Natural killer cell treated with Interleukin-12 subunit alpha and Interleukin-12 subunit beta and Interleukin-15 and Interleukin-18, amount 100 ng/mL, for 72 hours (primary cell): ENCODE measurements at places on chromosomes 16 and 17.

DNA sequence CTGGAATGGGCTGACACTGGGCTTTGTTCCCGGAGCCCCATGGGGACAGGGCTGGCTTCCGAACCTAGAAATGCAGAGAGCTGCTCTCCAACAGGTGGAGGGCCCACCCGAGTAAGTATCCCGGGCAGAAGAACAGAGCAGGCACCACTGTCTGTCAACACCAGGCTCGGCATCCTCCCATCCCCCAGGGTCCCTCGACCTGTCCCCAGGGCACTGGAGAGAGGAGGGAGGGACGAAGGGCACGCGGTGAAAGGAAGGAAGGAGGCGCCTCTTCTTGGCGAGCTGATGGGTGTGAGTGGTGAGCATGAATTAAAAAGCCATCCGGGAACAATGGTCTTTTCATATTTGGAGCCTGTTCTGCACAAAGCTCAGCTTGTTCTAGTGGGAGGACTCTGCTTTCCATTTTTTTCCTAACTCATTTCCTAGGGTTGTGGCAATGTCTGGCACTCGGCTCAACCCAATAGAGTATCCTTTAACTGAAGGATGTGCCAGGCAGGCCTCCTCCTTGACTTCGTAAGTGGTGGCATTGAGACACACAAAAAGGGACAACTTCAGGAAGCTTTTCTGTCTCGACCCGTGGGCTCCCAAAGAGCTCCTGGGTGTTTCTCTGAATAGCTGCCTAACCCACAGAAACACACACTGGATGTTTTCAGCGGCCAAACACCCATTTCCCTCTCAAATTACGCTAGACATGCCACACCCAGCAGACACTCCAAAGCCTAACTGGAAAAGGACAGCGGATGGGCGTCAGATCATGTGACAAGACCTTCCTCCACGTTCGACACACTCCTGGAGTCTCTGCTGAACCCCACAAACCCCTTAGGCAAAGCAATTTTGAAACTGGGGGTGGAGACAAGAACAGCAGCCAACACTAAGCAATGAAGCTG is 47.7 kb downstream of the ZFHX3 start:
- DNase-seq = no peak

GRCh38 chr16:11632455-11632939 is 35.8 kb upstream of the SNN start:
- DNase-seq = no peak

- no peak for DNase-seq
These were observed 46.3 kb downstream of the PRKCA start for GRCh38 chr17:66348584-66349165.

- DNase-seq = no peak
These were observed 332.8 kb downstream of the MAF start for GRCh38 chr16:79267781-79268180.

DNA sequence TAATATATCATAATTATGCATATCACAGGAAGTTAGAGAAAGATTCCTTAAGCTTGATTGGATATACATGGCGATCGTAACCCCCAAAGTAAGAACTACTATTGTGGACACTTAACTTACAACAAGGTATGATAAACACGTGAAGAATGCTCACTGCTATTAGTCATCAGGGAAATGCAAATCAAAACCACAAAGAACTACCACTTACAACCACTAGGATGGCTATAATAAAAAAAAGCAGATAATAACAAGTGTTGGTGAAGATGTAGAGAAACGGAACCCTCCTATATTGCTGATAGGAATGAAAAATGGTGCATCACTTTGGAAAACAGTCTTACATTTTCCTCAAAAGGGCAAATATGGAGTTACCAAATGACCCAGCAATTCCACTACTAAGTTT is 265.9 kb downstream of the SLC39A11 start:
- DNase-seq = no peak

DNA sequence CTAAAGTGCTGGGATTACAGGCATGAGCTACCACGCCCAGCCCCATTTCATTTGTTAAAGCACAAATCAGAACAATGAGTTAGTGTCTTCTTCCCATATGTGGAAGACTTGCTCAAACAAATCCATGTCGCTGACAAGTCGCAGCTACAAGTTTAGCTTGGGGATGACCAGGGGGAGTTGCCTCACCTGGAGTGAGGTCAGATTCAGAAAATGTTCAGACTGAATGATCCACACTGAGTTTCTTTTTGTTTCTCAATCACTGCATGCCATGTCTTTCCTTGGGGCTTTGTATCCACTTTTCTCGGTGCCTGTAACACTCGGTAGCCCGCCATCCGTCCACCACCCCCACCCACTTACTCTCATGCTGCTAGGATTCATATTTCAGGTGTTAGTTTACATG is 437.3 kb upstream of the DYNLRB2 start:
- DNase-seq = no peak

GRCh38 chr16:82364690-82365089 is 194.7 kb upstream of the MPHOSPH6 start:
- no peak for DNase-seq

- no peak for DNase-seq
These were observed 294.3 kb upstream of the TNRC6C start for GRCh38 chr17:77664097-77664729.

- DNase-seq = no peak
These were observed 295.1 kb upstream of the RBFOX1 start for GRCh38 chr16:7037495-7037894.
